ENCODE measurements at places on chromosomes 3 and 15.

GRCh38 chr15:51796847-51797401 is 32.5 kb upstream of the TMOD3 start:
- DNase-seq: no peak

DNA sequence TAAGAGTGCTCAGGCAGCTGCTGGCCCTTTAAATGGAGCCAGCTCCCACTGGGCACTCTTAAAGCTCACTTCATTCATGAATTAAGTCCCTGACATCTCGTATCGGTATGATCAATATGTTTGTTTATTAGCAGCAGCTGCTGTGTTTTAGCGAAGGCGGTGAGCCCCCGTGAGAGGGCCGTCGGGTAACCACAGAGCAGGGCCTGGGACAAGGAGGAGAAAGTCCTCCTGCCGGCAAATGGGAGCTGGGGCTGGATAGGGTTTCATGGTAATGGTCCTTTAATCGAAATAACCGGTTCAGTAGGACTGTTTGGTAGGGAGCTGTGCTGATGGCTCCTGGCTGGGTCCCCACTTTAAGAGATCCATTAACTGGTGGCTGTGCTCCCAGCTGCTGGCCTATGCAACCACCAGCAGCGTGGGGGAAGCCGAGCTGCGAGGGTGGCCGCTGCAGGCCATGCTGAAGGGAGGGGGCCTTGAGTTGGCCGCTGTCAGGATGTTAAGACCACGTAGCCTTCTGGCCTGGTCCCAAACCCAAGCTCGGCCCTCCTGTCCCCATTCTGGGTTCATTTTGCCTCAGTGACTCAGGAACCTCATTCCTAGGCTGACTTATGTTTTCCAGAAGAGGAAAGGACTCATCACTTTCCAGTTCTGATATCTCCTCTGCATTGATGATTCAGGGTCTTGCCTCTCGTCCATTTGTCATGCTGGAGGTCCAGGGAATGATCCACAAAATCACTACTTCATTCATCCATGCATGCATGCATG is 67.6 kb upstream of the NTRK3 start:
- no peak for DNase-seq

DNA sequence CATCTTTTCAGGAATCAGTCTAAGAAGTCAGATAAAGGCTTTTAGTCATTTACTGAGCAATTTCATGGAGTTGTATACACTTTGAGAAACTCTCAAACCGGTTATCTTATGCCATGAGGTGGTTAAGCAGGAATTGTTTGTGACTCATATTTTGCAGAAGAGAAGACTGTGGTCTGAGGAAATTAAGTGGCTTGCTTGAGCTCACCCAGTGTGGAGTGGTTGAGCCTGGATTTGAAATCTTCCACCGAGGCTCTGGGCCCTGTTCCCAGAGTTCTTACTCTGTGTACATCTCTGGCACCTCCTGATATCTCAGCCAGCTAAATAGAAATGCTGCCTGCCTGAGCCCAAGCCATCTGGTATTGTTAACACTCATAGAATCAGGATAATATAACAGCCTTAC is 37.8 kb upstream of the BCL6 start:
- no peak for DNase-seq

GRCh38 chr3:22960105-22960984 is 242.8 kb upstream of the UBE2E2 start:
- no peak for DNase-seq

GRCh38 chr3:119635719-119636118 is 24.7 kb downstream of the POPDC2 start:
- DNase-seq: no peak

DNA sequence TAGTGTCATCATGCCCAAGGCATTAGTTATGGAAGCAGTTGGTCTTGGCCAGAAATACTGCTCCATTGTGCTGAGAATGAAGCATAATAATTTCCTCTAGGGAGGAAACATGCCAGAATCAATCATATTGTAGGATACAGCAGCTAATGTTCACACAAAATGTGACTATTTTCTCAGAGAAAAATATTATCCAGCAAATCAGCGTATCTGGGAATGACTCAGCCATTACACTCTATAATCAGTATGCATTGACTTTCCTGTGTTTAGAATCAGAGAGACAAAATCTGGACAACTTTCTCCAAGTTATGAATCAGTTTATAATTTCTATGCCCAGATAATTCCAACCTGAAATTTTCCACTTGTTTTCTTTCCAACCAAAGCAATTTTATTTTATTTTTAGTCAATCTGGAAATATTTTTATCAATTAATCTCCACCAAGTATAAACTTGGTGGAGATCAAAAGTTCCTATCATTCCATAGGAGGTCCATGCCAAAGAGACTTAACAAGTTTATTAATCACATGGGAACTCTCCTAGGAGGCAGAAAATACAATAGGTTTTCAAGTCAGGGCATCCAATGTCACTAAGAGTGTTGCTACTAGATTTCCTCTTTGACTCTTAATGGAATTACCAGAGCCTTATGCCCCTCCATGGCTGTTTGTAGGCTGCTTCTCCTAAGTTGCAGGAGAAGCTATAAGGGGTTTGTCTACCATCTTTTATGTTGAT is 36.4 kb downstream of the SUCNR1 start:
- no peak for DNase-seq

DNA sequence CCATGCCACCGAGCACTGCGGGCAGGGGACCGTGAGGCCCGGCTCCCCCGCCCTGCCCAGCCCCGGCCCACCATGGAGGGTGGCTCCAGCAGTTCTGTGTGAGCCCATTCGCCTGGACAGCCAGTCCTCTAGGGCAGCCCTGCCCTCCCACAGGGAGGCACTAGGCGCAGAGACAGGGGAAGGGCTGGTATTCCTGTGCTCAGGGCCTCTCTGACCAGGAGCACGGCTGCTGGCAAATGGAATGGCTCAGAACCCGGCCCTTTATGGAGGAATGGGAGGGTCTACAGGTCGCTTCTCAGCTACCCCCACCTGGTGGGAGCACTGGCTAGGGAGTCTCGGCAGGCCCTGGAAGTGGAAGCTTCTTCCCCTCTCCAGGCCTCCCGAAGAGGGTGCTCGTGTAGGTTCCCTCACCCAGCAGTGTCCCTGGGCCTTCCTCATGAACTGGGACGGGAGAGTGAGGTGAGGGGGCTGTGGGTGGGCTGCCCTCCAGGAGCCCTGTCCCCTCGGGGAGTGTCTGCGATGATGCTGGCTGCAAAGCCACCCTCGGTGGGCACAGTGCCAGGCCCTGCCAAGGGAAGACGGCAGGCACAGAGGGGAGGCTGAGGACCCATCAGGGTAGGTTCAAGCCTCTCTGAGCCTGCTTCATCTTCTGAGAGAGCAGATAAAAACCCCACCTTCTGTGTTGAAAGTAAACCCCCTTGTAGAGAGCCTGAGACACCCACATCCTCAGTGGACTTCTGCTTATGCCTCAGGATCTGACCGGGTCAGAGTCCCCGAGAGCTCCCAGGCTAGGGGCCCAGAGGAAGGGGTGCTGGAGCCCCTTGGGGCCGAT is 1.5 kb downstream of the MELTF start:
- DNase-seq: no peak

DNA sequence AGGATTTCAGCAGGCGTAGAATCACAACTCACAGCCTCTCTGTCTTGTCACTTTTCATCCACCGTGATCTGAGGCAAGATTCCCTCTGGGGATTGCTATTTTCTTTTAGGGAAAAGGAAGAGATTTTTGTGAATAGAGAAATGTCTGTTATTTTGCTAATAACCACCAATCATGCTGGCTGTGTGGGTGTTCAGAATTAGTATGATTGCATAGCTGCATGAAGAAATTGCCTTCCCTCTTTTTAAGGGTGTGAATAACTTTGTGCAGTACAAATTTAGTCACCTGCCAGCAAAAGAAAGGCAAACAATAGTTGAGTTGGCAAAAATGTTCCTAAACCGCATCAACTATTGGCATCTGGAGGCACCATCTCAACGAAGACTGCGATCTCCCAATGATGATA is 60.8 kb downstream of the KAT2B start:
- DNase-seq: no peak

DNA sequence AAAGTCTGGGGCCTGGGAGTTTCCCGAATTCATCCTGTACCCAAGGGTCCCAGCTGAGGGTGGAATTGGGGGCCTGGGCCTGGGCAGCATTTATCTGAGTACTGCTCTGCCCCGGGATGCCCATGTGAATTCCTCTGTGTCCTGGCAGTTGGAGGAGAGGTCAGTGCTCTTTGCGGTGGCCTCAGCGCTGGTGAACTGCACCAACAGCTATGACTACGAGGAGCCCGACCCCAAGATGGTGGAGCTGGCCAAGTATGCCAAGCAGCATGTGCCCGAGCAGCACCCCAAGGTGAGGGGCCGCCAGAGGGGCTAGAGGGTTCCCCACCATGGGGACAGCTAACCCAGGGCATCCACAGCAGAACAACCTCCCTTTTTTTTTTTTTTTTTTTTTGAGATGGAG is 6.2 kb upstream of the RCCD1 start:
- no peak for DNase-seq

DNA sequence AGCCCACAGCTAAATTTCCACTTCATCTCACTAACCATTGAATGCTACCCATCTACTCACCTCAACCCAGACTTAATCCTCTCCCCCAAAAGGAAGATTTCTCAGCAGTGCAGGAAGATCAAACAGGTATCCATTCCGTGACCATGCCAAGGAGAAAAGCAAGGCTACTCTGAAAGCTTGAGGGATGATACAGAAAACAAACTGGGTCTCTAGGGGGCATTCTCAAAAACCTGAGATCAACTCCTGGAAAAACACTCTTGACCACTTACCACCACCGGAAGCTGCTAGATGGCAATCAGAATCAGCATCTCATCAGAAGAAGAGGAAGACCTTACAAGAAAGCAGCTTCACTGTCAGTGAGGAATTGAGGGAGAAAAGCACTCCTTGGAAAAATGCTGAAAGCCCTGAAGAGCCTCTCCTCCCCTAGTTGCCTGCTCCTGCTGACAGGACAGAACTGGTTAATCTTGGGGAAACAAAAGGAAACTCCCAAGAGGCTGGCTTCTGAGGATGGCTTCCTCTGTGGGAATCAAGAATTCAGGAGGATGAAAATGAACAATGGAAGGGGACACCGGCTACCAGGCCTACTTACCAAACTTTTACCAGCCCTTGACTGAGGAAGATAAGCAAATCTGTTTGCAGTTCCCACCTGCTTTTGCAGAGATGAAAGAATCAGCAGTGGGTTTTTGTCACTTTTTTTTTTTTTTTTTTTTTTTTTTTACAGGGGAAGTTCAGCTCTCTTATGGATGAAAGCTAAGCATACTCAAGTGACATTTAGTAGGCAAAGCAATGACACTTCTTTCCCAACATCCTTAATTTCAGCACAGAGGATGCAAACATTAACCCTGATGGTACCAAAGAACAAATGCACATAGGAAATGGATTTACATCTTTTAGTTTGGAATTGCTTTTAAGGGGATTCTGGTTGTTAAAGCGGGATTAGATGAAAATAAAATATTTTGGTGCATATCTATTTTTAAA is at the start of gene ATP8B4:
ATP8B4 (minus strand) TSS at position 171 of the 978 bp plus-strand sequence. CDS start 12,267 bp downstream, outside the sequence.
- DNase-seq: no peak

DNA sequence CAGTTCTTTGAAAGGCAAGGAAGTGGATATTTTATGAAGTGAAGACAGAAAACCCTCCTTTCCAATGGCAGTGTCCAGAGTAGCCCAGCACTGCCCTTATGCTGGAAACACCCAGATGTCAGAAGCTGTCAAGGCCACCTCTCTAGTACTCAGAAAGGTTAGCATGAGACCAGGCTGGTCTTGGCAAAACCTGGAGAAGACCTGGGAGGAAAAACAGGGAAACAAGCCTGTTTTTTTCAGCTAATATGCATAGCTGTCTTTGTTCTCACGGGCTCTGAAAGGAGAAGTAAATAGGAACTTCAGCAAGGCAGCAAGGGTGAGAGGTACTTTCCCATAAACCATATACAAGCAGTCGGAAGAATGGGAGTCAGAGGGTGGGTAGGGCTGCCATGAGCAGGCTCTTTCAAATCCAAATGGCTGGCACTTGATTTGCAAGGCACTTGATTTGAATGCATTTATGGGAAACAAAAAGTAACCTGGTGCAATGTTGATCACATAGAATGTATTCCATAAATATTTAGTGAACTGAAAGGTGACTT is 55.8 kb downstream of the HEG1 start:
- DNase-seq: no peak

- no peak for DNase-seq
These were observed 22.2 kb downstream of the CFAP20DC start for GRCh38 chr3:59027607-59028006.

DNA sequence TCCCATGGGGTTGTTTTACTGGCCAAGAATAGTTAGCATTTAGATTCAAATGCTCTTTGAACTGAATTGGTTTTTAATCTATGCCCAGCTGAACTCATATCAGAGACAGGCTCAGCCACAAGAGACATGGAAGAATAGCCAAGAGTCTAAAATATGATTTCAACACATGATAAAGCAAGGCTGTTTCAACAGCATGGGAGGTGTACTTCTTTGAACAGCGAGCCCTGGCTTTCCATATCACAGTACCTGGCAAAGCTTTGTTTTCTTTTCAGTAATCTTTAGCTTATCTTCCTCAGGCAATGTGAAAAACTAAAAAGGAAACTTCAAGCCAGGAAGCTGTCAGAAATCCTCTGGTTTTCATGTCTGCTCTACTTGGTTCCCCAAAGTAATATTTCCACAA is 413.6 kb upstream of the ADAMTS9 start:
- no peak for DNase-seq

DNA sequence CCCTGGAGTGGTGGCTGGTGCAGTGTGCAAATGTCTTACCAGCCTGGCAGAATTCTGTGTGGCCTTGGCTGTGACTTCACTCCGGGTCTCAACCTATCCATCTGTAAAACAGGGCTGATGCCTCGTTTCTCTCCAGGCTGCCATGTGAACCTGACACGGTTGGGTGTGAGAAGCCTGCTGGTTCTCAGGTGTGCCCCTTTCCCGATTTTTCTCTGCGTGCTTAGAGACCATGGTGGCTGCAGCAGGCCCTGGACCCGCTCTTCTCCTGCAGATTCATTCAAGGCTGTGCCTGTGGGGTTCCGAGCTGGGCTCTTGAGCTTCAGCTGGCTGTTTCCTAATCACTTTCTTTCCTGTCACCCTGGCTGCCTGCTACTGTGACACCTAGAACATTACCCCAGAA is 38.9 kb downstream of the EEFSEC start:
- DNase-seq: no peak

DNA sequence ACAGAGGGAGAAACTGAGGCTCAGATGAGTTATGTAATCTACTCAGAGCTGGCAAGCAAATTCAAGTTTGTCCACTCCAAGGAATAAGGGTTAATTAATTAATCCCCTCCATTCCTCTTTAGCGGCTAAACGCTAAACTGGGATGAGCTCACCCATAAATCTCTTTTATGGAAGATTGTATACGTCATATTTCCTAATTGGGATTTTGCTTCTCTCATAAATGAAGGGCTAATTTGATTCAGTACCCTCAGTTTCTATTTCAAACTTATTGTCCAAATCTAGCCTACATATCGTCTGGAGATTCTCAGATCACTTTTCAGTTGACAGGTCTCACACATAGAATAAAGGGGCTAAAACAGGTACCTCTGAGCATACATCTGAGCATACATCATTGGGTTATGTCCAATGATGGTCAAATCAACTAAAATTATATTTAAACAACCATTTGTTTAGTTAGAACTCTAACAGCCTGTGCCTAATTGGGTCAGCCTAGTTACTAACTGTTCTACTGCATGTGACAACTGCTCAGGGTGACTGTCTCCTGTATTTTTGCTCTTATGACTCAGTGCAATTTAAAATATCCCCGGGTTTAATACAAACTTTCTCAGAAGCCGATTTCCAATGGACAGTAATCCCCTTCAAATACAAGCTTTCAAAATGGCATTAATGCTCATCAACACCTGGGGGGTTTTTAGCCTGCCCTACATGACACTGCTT is 57.6 kb upstream of the PLXND1 start:
- DNase-seq: no peak
